ENCODE measurements at places on chromosomes 12 and 14. TPM values are rescaled to one million over a fixed set of nuclear protein-coding genes. Genes with fewer than 3 reads are reported as not detected.

METTL3 gene
- 53.2 TPM for total RNA-seq

ISM2 gene
- total RNA-seq, result not detected

OXA1L gene
- 29.2 TPM for total RNA-seq

JDP2 gene
- 63.8 TPM for total RNA-seq

RNF212B gene
- total RNA-seq, result not detected

PZP gene
- total RNA-seq, result not detected

ERH gene
- 91.6 TPM for total RNA-seq

DEPDC4 gene
- 2.1 TPM for total RNA-seq

SUDS3 gene
- total RNA-seq, result 32.9 TPM

MLF2 gene
- 136 TPM for total RNA-seq

NDUFA12 gene
- 112 TPM for total RNA-seq

SYCP3 gene
- total RNA-seq, result under 0.01 TPM

TAS2R13 gene
- 0.38 TPM for total RNA-seq

MIPOL1 gene
- total RNA-seq, result 16.6 TPM
